D721Med (cell line): ENCODE measurements at places on chromosomes 1 and 21.

DNA sequence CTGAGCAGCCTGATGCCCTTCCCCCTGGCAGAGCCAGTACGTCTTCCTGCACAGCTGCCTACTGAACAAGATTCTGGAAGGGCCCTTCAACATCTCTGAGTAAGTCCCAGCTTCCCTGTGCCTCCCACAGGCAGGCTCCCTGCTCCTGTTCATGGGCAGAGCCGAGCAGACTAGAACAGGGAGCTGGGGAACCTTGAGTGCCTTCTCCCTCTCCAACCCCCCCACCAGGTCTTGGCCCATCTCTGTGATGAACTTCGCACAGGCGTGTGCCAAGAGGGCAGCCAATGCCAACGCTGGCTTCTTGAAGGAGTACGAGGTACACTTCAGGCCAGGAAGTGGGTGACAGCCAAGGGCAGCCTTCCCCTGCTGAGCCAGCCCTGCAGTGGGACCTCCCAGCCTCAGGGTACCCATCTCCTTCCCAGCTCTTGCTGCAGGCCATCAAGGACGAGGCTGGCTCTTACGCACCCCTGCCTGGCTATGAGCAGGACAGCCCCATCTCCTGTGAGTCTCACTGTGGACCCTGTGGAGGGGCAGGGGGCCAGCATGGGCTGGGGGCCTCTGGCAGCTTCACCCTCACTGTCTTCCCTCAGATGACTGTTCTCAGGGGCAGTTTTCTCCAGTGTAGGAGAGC is 6.4 kb upstream of the LGR6 start:
- no peak for DNase-seq

GRCh38 chr1:185224132-185224531 is 67.2 kb downstream of the SWT1 start:
- DNase-seq, result no peak

DNA sequence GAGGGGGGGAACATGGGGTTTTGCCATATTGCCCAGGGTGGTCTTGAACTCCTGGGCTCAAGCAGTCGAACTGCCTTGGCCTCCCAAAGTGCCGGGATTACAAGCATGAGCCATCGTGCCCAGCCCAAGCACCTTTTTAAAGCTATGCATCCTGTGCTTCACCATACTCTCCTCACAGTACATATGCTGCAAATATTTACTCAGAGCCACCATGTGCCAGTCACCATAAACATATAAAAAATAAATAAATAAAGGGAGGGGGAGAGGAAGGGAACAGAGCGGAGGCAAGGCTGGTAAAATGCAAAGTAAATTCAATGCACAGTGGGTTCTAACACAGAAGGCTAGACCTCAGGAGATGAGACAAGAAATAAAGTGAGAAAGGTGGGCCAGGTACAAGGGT is 64.7 kb downstream of the CAPZB start:
- DNase-seq, result no peak

GRCh38 chr1:7229696-7230631 is 444.7 kb downstream of the CAMTA1 start:
- DNase-seq, result peak; percentile 37

DNA sequence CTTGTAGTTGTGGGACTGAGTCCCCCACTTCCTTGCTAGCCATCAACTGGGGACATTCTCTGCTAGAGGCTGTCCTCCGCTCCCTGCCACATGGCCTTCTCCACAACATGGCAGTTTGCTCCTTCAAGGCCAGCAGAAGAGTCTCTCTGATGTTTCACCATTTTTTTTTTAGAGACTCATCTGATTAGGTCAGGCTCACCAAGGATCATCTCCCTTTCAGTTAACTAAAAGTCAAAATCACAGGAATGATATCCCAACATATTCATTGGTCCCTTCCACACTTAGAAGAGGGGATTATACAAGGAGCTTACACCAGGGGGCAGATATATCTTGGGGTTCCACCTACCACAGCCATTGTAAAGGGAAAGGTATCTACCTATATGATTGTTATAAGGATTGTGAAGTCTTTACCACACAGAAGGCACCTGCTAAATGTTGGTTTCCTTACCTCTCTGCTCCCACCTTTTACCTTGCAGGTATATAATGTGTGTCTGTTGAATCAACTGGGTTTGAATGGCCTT is 23.3 kb downstream of the RIMKLA start:
- DNase-seq, result no peak

DNA sequence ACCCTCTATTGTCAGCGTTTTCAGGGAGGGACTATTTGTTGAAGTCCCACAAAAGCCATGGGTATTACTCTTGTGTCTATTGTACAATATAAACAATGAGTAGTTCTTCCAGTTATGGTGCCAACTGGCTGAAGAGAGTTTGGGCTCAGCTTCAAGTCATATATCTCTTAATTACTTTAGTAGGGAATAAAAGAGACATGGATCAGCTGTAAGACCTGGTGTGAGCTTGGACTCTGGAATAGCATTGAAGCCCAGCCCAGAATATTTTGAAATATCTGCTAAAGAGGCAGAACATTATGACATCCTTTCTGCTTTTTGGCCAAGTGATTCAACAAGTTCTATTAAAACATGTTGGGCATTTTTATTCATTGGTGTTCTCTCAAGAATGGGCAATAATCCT is 224.9 kb downstream of the BACH1 start:
- no peak for DNase-seq

DNA sequence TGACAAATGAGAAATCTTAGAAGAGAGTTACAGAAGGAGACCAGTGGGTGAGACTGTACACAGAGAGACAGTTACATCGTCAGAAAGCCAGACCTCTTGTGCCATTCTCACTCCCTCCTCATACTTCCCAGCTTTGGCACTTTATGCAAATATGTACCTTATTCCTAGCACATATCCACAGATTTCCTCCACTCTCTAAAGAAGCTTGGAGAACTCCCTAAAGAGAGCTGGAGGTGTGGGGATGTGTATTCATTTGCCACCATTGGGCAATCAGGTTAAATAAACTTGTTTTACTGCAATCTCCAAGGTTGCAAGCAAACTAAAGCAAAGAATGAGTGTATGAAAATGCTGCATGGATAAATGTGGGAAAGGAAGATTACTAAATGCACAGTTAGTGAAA is 380.9 kb upstream of the PRMT6 start:
- no peak for DNase-seq

- no peak for DNase-seq
These were observed 294.6 kb downstream of the TTLL7 start for GRCh38 chr1:83704350-83704749.

- DNase-seq, result no peak
These were observed 395.2 kb upstream of the PLXNA2 start for GRCh38 chr1:208639382-208639781.

- no peak for DNase-seq
These were observed 19.1 kb downstream of the FUCA1 start for GRCh38 chr1:23848673-23849616.

GRCh38 chr1:153536671-153537375 is 1.0 kb upstream of the S100A6 start:
- peak; percentile 13 for DNase-seq

GRCh38 chr1:171845998-171846397 is 4.7 kb downstream of the DNM3 start:
- DNase-seq, result no peak

- DNase-seq, result no peak
These were observed 19.9 kb downstream of the KDM4A start for GRCh38 chr1:43669878-43670277.

GRCh38 chr21:31446226-31446855 is 102.3 kb upstream of the TIAM1 start:
- DNase-seq, result no peak

- no peak for DNase-seq
These were observed 443.6 kb downstream of the PLPP3 start for GRCh38 chr1:56135864-56136147.

GRCh38 chr1:101253976-101254674 is 17.3 kb downstream of the S1PR1 start:
- DNase-seq, result no peak

DNA sequence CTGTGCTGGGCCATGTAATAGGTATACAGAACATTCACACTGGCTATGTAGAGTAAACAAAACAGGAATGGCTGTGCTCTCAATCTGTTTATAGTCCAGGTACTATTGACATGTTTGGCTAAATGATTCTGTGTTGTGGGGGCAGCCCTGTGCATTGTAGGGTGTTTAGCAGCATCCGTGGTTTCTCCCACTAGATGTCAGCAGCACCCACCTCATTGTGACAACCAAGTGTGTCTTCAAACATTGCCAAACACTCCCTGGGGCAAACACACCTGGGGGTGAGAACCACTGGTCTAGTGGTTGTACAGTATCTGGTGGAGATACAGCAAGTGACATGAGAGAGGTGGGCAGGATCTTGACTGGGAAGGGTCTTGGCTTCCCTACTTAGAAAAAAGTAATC is 80.4 kb upstream of the SPATA6 start:
- no peak for DNase-seq

DNA sequence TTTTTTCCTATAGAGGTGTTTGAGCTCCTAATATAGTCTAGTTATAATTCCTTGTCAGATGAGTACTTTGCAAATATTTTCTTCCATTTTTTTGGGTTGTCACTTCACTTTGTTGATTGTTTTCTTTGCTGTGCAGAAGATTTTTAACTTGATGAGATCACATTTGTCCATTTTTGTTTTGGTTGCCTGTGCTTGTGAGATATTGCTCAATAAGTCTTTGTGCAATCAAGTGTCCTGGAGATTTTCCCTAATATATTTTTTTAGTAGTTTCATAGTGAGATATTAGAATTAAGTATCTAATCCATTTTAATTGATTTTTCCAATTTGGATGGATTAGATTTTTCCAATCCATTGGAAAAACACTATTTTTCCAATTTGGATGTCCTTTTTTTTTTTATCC is 1395.5 kb downstream of the PLA2G4A start:
- DNase-seq, result no peak

DNA sequence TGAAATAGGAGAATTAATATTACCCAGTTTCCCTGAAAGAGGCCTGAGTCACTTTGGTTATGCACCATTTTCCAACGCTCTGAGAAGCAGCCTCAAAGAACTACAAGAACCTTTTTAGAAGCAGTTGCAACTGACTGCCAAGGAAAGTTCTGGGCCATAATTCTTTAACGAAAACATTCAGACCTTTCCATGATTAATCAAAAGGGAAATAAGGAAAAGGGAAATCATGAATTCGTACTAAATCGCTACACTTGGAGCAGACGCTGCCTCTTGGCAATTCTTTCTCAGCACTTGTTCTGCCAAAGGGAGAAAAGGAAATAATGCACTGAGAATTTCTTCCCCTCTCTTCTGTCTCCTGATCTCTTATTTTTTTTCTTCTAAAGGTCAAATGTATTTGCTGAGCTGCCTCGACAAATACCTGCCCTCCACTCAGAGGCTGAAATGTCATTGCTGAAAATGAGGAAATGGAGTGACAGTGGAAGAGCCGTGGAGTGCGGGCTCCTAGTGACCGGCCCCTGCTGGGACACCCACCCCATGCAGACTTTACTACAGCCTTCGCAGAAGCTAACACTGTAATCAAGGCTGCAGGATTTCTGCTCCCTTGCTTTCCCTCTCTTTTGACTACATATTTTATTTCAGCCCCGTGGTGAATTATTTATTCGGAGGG is 67.9 kb upstream of the GALNT2 start:
- no peak for DNase-seq

- DNase-seq, result no peak
These were observed 56.4 kb downstream of the DIP2A start for GRCh38 chr21:46515109-46515508.

DNA sequence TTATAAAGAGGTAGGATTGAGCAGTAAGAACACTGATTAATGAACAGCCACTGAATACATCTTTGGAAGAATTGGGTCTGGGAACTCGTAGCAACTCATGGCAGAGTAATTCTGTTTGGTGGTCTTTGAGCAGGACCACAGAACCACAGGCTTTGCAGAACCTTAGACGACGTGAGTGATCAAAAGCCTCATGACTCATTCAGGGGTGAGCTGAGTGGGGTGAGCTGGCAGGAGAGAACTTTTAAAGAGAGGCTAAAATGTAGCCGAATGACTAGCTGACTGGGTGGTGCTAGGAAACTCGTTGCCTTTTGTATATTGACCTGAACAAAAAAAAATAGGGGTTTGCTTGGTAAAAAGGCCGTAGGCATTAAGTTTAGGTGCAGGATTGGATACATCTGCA is 313.8 kb downstream of the TGFB2 start:
- DNase-seq, result no peak
